ENCODE measurements at places on chromosomes 12 and 14. TPM values are rescaled to one million over a fixed set of nuclear protein-coding genes. Genes with fewer than 3 reads are reported as not detected.

Gene ADCY6
- 34.9 TPM for total RNA-seq

Gene GPRC5D
- not detected for total RNA-seq

Gene E2F7
- total RNA-seq: 0.97 TPM

Gene STYK1
- total RNA-seq: 4.9 TPM

Gene INSM2
- not detected for total RNA-seq

Measured in hair follicle dermal papilla cell (primary cell).